ENCODE measurements at places on chromosomes 5 and 9. TPM values are rescaled to one million over a fixed set of nuclear protein-coding genes. Genes with fewer than 3 reads are reported as not detected.

GRCh38 chr9:125805057-125805456, 57.9 kb downstream of the PBX3 start:
- H3K4me1 ChIP-seq, result peaks cover 6% of the 10 kb centered on the region
- H3K4me3 ChIP-seq, result no peak overlapping the region
- no peaks in the 10 kb centered on the region for H3K36me3 ChIP-seq
- H3K27ac ChIP-seq, result peak overlapping the region; percentile 20

The PCA3 gene
- total RNA-seq, result not detected

DNA sequence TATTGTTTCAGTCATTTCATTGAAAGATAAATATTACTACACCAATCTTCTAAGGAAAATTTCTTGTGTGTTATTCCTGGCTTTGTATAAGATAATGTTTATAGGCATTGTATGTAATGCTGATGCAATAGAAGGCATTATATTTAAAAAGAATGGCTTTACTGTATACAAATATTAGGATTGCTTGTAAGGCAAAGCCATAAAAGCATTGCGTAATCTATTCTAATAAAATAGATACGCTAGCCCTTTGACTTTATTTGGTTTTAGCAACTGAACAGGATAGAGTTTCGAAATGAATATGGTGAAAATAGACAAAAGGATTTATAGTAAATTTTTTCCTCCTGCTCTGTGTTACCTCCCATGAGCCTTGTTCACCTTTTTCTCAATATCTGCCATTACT, 5.5 kb upstream of the LYSMD3 start:
- no peak overlapping the region for H3K27ac ChIP-seq
- H3K4me1 ChIP-seq, result peaks cover 3% of the 10 kb centered on the region
- H3K36me3 ChIP-seq, result no peaks in the 10 kb centered on the region
- no peaks in the 10 kb centered on the region for H3K27me3 ChIP-seq
- no peak for DNase-seq
- H3K4me3 ChIP-seq, result no peak overlapping the region

GRCh38 chr9:5481322-5482040, 28.9 kb upstream of the PDCD1LG2 start:
- H3K4me3 ChIP-seq, result no peak overlapping the region
- no peak overlapping the region for H3K27ac ChIP-seq
- no peaks in the 10 kb centered on the region for H3K4me1 ChIP-seq
- H3K27me3 ChIP-seq, result no peaks in the 10 kb centered on the region
- H3K36me3 ChIP-seq, result no peaks in the 10 kb centered on the region

DNA sequence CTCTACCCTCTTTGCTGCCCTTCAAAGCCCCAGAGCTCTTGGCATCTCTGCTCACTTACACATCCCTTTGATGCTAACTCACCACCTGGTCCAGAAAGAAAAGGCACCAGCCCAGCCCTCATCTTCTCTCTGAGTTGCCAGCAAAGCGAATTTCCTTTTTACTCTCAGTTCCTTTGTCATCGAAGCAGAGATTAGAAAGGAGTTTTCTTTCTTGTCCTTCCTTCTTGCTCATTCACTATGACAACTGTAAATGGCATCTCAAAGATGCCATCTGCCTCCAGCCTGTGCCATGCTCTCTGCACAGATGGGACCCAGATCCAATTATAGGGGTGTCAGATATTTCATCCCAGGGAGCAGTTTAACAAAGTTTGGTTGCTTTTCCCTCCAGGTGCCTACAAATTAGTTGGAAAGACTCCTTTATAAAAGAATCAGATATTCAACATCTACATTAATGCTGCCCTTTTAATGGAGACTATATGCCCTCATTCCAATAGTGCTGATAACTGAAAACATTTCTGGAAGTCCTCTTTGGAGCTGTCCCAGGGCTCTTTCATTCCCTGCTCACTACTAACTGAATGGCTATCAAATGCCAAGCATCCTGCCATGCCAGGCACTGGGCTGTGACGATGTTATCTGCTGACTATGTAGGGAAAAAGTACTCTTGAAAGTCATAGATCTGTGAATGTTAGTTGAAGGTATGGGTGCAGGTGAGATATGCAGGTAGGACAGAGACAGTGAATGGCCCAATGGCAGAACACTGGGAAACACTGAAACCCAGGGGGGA, 58.9 kb downstream of the SUSD1 start:
- no peak overlapping the region for H3K4me3 ChIP-seq
- no peaks in the 10 kb centered on the region for H3K4me1 ChIP-seq
- H3K27ac ChIP-seq, result no peak overlapping the region
- H3K36me3 ChIP-seq, result no peaks in the 10 kb centered on the region
- no peaks in the 10 kb centered on the region for H3K27me3 ChIP-seq

GRCh38 chr5:160649304-160649703, 202.7 kb downstream of the ATP10B start:
- no peaks in the 10 kb centered on the region for H3K4me1 ChIP-seq
- DNase-seq, result no peak
- H3K4me3 ChIP-seq, result no peak overlapping the region
- peaks cover 7% of the 10 kb centered on the region for H3K27me3 ChIP-seq
- H3K36me3 ChIP-seq, result no peaks in the 10 kb centered on the region
- H3K27ac ChIP-seq, result no peak overlapping the region

The SV2C gene
- total RNA-seq, result 0.24 TPM

- no peaks in the 10 kb centered on the region for H3K4me1 ChIP-seq
- no peak for DNase-seq
- H3K27me3 ChIP-seq, result no peaks in the 10 kb centered on the region
- H3K4me3 ChIP-seq, result no peak overlapping the region
These were observed 63.1 kb upstream of the TTC23L start for GRCh38 chr5:34775886-34776285.

DNA sequence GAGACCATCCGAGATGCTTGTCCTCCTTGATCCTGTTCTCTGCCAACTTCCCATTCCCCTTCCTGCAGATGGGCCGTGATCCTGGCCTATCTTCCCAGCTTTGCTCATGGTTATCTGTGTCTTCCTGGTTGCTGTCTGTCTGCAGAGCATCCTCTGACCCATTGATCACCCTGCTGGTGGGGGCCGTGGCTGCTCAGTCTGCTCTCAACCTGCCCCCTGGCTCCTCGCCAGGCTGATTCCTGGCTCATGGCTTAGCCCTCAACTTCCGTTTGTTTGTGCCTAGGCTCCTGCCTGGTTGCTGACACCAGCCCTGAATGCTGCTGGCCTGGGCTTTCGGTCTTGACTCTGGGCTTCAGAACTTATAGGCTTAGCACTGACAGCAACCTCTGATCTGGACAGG, 67.1 kb upstream of the SMIM15 start:
- no peaks in the 10 kb centered on the region for H3K27me3 ChIP-seq
- no peaks in the 10 kb centered on the region for H3K4me1 ChIP-seq
- no peaks in the 10 kb centered on the region for H3K36me3 ChIP-seq
- no peak overlapping the region for H3K27ac ChIP-seq
- no peak overlapping the region for H3K4me3 ChIP-seq
- DNase-seq, result no peak

DNA sequence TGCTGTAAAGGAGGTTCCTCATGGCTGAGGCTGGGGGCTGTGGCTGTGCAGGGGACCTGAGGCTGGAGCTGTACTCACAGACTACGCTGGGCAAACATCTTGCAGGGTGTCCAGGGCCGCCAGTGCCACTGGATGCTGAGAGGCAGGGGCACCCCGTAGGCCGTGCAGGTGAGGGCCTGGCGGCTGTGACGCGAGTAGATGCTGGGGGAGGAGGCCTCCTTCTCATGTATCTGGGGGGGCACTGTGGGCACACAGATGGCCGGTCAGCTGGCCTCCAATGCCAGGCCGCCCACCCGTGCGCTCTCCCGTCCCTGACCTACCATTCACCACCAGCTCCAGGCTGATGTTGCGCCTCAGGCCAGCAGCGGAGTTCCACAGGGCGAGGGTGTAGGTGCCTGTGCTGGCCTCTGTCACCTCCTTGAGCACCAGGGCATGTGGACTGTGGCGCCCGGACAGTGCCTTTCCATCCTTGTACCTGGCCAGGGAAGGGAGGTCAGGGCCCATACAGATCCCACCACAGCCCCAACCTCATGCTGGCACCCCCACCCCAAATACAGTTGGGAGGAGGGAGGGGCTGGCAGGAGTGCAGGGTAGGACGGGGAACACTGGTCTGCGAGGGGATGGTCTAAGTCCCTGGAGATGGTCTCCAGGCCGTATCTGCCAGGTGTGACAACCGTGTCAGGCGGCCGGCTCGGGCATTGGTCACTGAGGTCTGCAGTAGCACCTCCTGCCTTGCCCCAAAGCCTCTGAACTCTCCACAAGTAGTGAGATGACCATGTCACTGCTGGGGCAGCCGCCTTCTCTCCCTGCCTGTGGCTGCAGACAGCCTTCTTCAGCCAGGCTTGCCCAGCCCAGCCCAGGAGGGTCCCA, 23.4 kb downstream of the FLT4 start:
- H3K4me1 ChIP-seq, result no peaks in the 10 kb centered on the region
- no peak for DNase-seq
- H3K4me3 ChIP-seq, result no peak overlapping the region
- H3K36me3 ChIP-seq, result no peaks in the 10 kb centered on the region
- H3K27ac ChIP-seq, result no peak overlapping the region
- no peaks in the 10 kb centered on the region for H3K27me3 ChIP-seq

The FAM153A gene
- 3.7 TPM for total RNA-seq

DNA sequence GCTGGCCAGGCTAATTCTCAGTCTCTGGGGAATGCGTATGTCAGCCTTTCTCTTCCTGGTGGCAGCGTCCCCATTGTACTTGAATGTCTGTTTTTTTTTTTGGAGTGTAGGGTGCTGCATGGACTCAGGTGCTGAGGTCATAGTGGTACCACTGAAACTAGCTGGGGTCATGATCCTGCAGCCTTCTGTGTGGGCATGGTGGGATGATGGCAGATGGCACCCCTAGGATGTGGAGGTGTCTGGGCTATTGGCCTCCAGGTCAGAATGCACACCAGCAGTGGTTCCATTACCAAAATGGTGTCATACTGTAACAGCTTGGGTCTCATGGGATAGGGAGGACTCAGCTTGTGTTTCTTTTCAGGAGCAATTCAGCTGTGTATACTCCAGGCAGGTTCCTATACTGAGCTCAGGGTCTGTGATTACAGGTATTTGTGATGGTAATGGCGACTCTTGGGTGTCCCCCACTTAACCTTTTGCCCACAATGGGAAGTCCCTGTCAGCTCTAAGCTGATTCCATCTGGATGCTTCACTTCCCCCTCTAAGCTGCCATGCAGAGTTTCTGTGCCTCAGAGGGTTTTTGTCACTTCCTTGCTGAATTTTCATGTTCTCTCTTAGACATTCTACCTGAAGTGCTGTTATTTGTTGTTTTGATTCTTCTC, 17.9 kb downstream of the HSD17B4 start:
- no peak overlapping the region for H3K27ac ChIP-seq
- no peak overlapping the region for H3K4me3 ChIP-seq
- no peak for DNase-seq

- no peaks in the 10 kb centered on the region for H3K36me3 ChIP-seq
- no peaks in the 10 kb centered on the region for H3K27me3 ChIP-seq
- no peak for DNase-seq
- H3K4me1 ChIP-seq, result peaks cover 25% of the 10 kb centered on the region
These were observed 5.7 kb downstream of the PDE6A start for GRCh38 chr5:149938791-149939358.

The ADGRD2 gene
- not detected for total RNA-seq

DNA sequence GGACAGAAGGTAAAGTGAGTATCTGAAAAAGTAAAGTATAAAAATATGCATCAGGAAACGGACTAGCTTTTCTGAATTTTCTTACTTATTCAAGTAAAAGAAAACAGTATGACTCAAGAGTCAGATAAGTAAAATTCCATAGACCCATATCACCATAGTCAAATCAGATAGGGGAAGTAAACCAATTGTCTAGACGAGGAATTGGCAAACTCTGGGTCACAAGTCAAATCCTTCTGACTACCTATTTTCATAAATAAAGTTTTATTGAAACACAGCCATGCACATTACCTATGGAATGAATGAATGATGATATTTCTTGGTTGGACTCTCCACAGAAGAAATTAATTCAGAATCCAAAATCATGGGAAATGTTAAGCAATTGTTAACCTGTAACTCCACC, 59.1 kb upstream of the TMC1 start:
- H3K4me1 ChIP-seq, result peaks cover 6% of the 10 kb centered on the region
- DNase-seq, result no peak
- no peak overlapping the region for H3K4me3 ChIP-seq
- H3K27ac ChIP-seq, result no peak overlapping the region
- H3K36me3 ChIP-seq, result no peaks in the 10 kb centered on the region

Data from cardiac muscle cell (in vitro differentiated cells and primary cell).